ENCODE measurements at places on chromosomes 3 and 15.

- no peak for DNase-seq
Measured at GRCh38 chr15:47516972-47517371, 200.3 kb upstream of the SEMA6D start.

- DNase-seq = no peak
Measured at GRCh38 chr15:41919954-41920538, 26.2 kb upstream of the SPTBN5 start.

- no peak for DNase-seq
Measured at GRCh38 chr15:46854564-46854963, 862.7 kb upstream of the SEMA6D start.

DNA sequence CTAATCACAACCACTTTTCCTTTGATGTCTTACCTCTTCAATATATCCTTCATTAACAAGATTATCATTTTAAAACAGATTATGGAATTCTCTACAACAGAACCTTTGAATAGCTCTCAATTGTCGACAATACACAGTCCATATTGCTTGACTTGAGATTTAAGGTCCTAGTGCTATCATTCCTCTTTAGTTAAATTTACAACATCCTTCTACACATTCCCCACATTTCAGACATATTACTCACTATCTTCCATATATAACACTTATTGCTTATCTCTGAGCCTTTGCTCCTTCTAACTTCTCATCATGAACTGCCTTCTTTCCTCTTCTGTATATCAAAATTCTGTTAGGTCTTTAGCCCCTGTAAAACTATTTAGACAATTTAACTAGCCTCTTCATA is 247.0 kb downstream of the STXBP5L start:
- no peak for DNase-seq

GRCh38 chr3:43953814-43954692 is 263.3 kb downstream of the ABHD5 start:
- DNase-seq = no peak

DNA sequence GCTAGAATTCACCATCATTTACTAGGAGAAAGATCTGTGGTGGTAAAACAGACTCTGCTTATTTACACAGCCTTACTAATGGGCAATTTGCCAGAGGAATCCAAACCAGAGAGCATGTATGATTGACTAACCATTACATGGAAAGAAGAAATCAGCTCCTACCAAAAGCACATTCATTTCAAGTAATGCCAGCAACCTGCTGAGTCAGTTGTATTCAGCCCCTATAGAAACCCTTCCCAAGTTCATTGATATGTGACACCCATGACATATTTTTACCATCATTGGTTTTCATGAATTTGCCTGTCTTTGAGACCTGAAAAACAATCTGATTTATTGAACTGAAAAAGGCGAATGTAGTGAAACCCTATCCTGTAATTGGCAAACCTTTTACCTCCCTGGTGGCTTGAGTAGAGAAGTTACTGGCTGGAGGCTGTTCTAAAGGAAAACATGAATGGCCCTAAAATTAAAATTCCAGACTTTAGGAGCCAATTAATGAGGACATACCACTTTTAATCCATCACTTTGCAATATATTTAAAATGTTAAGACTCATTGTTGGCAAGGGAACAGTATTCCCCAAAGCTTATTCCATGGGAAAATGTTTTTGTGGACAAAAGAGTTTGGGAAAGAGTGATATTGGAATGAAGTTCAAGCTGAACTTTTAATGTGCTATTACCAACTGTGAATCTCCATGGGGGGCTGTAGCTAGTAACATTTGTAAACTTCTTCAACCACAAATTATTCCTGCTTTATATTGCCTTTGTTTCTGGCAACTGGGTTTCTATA is 542.9 kb downstream of the FHIT start:
- DNase-seq = peak; percentile 29

GRCh38 chr3:150599611-150600297 is 3.4 kb upstream of the SELENOT start:
- peak; percentile 13 for DNase-seq

GRCh38 chr15:73369154-73369694 is 466 bp upstream of the HCN4 start:
- no peak for DNase-seq

DNA sequence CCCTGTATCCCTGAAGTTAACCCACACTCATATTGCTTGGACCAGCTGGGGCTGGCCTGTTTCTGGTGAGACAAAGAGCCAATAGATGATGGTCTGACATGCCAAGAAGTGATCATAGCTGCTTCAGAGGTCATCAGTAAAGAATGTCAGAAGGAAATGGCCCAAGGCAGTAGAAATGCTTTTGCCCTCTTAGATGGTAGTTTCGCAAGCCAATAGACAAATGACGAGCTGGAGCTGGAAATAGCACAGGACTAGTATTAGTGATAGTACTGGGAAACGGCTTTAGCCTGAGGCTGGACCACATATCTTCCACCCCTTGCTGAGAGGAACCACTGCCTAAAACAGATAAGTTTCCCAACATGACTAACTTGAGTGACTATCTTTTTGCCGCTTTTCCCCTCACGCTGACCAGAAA is 176.1 kb upstream of the THBS1 start:
- DNase-seq = peak; percentile 72

DNA sequence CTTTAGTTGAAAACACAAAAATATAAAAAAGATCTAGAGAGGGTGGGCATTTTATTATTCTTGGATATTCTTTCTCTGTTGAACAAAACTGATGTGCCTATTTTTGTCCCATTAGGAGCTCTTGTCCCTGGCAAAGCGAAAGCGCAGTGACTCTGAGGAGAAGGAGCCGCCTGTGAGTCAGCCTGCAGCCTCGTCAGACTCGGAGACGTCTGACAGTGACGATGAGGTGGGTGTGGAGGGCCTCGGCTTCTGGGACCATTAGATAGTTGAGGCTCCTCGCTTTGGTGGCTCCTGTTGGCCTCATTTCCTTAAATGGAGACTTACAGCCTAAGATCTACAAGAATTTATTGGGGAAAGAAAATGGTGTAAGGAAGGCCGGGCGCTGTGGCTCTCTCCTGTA is 21.3 kb downstream of the RTF1 start:
- no peak for DNase-seq

DNA sequence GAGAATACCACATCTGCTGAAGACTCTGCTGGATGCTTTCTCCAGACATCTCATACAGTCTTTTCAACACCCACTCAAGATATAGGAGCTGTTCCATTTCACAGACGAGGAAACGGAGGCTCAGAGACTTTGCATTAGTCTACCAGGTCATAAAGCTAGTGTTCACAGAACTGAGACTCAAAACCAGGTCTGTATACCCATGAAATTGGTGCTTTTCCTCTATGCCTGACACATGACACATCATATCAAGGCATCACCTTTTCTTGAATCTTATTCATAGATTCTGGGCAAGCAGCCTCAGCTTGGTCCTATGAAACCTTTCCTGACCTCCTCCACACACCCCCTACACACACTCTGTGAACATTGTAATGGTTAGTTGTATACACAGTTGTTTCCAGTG is 101.2 kb downstream of the LPP start:
- DNase-seq = no peak

- no peak for DNase-seq
Measured at GRCh38 chr3:37241880-37242279, 67.5 kb upstream of the LRRFIP2 start.

DNA sequence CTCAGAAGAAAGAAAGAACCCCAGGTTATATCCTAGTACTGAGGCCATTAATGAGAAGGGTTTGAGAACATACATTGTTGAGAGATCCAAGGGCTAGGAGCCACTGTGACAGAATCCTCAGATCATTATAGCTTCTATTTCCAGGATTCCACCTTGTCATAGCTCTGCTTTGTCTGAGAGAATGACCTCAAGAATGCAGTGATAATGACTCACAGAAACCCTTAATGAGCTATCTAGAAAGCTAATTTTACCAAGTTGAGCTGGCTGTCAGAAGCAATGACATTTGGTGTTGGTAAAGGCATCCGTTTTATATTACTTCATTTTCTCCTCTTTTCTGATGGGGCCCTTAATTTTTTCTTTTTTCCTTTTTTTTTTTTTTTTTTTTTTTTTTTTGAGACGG is 10.9 kb downstream of the TRIP4 start:
- peak; percentile 5 for DNase-seq

DNA sequence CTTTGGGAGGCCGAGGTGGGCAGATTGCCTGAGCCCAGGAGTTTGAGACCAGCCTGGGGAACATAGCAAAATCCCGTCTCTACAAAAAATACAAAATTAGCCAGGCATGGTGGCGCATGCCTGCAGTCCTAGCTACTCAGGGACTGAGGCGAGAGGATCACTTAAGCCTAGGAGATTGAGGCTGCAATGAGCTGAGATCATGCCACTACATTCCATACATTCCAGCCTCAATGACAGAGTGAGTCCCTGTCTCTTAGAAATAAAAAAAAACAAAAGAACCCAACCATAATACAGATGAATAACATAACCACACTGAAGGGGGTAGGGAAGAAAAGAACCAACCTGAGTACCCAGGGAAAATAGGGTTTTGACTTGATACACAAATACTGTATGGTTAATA is 19.7 kb upstream of the CGNL1 start:
- DNase-seq = peak; percentile 52

DNA sequence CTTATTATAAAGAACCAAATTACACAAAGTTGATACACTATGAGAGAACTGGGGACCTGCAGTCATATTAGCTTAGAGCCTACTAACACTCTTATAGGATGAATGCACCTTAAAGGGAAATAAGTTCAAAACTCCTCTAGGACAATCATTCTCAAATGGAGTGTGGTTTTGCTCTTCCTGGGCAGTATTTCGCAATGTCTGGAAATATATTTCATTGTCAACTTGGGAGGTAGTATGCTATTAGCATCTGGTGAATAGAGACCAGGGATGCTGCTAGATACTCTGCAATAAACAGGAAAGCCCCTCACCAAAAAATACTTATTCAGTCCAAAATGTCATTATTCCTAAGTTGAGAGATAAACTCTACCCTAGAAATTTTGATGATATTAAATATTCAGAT is 451.4 kb upstream of the ARPP21 start:
- no peak for DNase-seq

DNA sequence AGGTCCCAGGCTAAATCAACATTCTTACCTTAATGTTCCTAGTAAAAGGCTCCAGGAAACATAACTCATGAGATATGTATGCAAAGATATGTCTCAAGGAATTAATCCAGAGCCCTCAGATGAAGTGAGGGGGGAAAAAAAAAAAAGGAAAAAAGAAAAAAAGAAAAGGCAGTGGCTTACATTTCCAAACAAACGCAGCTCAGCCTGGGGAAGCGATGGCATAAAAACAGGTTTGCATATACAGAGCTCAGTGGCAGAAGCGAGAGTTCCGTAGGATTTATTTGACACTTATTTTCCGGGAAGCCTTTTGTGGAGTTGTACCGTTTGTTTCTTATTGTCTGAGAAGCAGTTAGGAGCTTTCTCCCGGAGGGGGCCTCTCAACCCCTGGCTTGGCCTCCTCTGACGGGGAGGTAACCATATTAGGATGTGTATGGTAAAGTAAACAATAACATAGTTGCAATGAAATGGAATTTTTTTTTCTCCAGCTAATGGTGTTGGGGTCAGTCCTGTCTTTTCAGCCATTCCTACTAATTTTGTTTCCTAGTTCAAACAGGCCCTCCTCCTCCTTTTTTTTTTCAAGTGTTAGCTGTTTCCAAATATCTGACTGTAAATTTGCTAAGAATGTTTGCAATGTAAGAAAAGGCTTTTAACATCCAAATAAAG is 338.6 kb downstream of the FOXP1 start:
- peak; percentile 57 for DNase-seq

DNA sequence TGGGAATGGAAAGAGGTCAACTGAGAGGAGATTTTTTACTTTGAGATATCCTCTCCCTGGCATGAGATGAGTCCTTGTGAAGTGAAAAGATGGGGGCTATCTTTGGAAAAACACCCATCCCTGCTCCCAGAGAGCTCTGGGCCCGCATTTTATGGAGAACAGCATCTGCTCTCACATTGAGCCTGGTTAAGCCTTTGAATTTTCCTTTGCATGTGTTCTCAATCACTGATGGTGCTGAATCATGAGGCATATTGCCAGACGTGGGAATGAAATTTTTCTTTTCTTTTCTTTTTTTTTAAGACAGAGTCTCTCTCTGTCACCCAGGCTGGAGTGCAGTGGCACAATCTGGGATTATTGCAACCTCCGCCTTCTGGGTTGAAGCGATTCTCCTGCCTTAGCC is 24.4 kb downstream of the TMEM45A start:
- peak; percentile 65 for DNase-seq

DNA sequence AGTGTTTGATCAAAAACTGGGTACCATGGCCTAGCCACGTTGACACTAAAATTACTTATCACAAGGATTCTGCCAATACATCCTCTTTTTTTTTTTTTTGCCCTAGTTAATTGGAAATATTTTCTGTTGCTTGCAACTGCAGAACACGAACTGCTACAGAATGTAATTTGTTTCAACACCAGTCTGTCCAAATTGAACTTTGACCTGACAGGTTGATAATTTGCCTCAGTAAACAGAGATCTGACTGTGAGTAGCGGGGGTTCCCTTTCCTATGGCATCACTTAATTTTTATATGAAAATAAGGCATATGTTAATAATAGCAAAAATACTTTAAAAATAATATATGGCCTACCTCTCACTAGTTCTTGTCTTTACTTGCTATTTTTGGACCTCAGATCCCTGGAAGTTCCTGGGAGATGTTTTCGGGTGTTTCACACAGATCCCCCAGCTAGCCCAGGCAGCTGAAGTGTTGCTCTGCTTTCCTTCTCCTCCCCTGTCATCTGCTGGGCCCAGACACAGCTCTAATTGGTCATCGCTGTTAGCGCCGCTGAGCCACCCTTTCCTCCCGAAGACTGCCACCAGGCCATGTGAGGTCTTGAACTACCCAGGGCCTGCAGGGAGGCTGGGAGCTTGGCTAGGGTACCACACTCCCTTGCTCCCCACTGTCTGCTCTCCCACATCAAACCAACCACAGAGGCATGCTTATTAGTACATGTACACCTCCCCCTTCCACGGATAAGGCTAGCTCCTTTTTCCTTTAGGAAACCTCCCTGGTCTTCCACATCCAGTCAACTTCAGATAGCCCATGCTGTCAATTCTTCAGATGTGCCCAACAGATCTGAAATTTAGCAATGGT is 89.8 kb upstream of the RNF7 start:
- DNase-seq = no peak

- no peak for DNase-seq
Measured at GRCh38 chr15:31256378-31257265, 70.0 kb upstream of the KLF13 start.

DNA sequence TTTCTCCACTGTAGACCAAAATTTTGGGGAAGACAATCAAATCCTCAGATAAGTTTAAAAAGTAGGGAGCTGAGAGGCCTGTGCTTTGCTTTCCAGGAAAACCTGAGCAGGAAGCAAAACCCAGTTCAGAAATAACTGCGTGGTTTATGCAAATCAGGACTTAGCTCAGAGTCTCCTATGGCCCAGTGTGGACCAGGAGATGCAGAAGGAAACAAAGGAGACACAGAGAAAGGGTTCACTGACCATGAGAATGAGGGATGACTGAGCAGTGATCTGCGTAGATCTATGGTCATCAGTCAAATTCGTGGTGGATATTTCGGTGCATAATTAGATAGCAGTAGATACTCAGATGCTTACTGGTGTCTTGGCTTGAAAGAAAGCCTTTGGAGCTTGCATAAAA is 196.6 kb downstream of the TPRG1 start:
- no peak for DNase-seq

- DNase-seq = no peak
Measured at GRCh38 chr15:80788536-80788935, 9.4 kb downstream of the CEMIP start.

All from GM03348 (cell line).